ENCODE measurements at places on chromosomes 4 and X.

DNA sequence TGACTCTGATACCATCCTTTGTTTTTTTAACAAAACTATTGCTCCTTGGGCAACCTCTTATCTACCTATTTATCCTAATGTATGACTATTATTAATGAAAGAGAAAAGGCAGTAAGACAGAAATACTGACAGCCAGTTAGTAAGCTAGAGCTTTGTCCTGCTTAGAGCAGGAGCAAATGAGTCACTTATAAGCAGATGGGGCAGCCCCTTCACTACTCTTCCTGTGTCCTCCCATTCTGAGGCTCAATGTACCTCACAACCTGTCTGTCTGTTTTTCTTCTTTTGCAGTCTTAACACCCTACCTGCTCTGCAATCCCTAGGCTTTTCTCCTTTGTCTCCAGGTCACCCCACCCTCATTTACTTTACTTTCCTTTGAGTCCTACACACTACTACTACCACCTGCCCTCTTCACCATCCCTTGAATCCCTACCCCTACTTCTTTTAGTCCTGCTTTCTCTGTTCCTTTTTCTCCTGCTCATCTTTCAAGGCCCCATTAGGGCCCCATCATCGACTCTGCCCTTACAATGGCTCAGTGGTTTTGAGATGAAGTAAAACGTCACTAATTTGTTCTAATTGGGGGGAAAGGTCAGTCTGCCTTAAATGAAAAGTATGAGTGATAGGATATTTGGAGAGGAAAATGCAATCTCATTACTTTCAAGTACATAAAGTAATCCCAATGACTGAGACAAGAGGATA, 294.3 kb downstream of the GUCY2F start:
- no peak for DNase-seq

DNA sequence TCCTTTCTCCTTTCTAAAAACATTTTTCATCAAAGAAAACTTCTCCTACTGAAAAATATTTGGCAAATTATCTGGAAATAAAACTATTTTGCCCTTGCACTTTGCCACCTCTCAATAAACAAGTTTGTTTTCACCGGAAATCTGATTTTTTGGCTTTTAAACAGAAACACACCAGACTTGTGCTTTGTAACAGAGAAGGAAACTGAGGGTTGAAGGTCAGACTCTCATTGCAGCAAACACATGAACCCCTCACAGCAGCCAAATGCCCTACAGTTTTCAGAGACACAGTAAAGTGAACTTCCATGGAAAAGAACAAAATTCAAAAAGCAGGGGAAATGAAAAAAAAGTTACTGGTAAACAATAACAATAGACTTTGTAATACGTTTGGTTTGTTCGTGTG, 95.6 kb upstream of the WDR17 start:
- DNase-seq, result no peak

DNA sequence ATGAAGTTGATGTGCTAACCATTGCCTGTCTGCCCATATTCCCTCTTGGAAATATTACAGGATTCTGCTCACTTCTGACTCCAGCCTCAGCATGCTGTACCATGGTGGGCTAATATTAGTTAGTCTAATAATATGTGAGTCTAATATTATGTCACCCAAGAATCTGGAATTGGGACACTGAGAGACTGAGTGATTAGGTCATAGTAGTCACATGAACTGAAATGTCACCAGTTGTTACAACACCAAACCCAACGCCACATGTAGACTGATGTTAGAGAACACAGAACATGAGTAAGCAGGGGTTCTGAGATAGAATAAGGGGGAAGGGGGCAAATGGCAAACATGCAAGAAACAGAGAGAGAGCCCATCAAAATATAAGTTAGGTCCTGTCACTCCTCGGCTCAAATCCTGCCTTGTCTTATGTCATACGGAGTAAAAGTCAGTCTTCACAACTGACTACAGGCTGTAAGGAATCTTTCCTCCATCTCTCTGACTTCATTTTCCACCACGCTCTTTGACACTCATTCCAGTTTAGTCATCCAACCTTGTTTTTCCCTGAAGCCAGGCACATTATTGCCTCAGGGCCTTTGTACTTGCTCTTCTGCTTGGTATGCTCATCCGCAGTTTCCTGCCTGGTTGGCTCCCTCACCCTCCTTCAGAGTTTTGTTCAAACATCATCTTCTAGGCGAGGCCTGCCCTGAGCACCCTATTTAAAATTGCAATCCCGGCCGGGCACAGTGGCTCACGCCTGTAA, 9.6 kb upstream of the SLAIN2 start:
- DNase-seq, result no peak

DNA sequence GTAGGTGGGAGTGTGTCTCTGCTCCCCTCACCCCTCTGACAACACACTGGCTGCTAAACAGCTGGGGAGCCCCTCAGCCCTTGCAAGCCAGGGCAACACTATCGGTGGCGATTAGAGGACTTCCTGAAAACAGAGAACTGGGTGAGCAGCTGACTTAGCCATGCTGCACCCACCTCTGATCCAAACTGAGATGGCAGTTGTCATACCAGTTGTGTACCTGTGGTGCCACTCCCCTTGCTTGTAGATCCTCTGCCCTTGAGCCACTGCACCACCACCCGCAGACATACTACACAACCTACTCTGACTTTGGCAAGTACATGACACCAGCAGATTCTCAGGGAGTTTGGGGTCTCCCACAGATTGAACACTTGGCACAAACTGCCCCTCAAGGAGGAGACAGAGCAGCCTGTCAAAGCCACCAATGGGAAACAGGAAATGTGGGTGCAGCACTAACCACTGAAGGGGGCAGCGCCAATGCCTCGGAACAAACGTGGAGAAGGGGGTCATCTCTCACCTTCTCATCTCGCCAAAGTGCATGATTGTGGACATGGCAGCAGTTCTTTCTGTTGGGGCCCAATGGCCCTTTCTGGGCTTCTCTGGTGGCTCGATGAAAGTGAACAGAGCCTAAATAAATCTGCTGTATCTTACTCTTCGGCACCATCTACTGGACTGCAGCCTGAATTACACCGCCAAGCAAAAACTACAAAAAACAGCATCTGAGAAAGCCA, 119.8 kb downstream of the NEK1 start:
- DNase-seq, result no peak

- no peak for DNase-seq
Measured at GRCh38 chr4:122827258-122827878, 737 bp downstream of the FGF2 start.

DNA sequence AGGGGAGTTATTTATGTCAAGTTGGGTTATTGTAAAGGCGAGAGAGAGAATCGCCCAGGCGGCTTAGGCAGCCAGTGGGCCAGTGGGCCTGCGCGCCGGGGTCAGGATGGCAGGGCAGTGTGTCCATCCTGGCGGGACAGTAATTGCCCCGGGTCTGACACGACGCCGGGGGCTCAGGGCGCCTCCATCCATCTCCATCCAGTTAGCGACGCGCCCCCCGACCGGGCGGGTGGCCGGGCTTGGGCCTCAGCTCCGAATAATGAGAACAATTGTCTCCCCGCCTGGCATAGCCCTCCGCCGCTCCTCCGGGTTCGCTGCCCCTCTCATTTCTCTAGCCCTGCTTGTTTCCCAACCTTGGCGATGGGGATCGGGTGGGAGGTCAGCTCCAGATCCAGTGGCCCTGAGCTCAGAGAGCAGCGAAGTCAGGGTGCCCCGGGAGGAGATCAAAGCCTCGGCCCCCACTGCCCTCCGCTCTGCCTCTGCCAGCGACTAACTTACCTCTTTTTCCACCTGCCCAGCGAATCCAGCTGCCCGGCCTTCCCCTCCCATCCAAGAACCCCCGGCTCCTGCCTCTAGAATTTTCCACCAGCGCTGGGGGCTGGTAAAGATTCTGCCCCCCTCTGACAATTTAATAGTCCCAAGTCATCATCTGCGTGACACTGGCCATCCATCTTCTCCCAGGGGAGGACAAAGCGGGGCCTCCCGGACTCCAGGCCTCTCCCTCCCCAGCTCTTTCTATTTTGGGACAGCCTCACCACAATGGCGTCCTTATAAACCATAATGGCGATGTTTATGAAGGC, 56.9 kb upstream of the TMEM33 start:
- no peak for DNase-seq

DNA sequence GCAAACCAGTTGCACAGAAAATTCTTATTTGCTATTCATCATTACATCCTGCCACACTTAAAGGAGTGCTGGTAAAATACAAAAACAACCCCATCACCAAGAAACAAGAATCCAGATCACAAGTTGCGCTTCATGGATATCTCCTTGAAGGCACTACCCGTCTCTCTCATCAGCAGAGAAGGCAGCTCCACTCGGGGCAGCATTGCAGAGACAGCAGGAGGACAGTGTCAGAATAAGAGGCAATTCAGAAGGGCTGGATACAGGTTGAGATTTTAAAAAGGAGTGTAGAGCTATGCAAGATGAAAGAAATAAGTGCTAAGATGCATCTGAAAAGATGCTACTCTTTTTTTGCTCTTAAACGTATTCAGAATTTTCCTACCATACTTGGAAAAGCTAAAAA, 71.4 kb downstream of the LDB2 start:
- no peak for DNase-seq

- peak; percentile 55 for DNase-seq
Measured at GRCh38 chr4:10093801-10094552, 22.6 kb downstream of the WDR1 start.

DNA sequence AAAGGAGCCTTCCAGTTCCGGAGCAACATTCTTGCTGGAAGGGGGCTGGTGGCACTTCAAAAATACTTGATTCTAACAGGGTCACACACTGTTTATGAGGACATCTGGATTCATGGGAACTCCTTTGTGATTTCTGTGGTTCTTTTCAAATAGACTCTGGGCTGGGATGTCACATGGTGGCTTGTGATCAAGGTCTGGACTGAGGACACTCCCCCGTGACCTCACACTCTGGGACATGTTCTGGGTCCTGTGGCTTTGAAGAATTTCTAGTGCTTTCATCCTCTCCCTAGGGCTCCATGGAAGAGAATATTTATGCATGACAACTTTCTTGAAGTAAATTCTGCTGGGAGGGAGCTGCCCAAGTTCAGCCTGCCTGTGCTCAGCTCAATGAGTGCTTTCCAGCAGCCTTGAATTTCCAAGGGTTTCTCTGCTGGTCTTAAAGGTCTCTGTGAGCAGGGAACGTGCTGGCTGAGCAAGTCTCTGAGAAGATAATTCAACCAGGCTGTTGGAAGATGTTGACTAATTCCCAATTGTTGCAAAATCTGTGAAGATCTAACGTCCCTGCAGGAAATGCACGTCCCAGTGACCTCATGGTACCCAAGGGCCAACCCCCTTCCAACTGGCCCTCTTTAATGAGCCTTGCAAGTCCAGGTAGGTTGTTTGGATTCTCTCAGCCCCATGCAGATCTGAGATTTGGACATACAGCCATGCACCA, 36.3 kb downstream of the GPR143 start:
- no peak for DNase-seq

DNA sequence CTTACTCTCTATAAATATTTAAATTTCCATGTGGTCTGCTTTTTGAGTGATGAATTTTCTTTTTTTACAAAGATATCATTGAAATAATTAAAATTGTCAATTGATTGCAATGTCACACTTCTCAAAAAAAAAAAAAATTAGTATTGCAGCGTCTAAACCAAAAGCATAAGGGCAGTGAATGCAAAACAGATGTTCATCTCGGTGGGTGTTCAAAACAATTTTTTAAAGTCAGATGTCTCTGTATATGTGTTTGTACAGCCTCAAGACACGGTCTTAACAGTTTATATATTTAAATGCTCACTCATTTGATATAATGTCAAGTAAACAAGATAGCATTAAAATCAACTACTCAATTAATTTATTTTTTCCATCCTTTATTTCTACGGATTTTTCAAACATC, 52.3 kb downstream of the PALLD start:
- DNase-seq, result no peak
